ENCODE measurements at places on chromosomes 1 and 21.

DNA sequence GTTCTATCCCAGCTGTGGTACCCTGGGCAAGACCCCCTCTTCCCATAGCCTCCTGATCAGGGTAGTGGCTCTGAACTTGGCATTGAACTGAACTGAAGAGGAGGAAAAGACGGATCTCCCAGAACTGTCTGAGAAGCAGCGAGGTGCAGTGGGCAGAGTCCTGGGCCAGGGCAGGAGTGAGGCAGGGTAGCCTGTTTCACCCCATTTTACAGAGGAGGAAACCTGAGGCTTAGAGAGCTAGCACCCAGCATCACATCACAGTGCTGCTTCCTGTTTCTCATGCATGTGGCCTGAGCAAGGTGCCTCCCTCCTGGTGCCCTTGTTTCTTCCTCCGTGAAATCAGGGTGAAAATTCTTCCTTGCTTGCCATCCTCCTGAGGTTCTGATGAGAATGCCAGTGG is 17.1 kb downstream of the ZNF362 start:
- no peak for DNase-seq

- no peak for DNase-seq
Observed at GRCh38 chr1:46148318-46148717, 15.9 kb upstream of the PIK3R3 start.

DNA sequence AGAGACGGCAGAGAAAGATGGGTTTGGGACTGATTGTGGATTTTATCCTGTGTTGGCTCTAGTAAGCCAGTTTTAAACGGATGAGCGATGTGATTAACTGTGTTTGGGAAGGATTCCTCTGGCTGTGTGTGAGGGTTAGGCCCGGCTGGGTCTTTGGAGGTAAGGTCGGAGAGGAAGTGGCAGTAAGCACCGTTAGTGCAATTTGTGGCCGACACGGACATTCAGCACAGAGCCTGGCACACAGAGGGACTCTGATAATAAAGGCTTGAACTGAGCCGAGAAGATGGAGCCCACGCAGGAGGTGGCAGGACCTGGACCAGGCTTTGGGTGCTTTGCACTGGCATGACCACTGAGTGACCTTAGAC is 1.3 kb downstream of the MTFR1L start:
- DNase-seq = no peak

DNA sequence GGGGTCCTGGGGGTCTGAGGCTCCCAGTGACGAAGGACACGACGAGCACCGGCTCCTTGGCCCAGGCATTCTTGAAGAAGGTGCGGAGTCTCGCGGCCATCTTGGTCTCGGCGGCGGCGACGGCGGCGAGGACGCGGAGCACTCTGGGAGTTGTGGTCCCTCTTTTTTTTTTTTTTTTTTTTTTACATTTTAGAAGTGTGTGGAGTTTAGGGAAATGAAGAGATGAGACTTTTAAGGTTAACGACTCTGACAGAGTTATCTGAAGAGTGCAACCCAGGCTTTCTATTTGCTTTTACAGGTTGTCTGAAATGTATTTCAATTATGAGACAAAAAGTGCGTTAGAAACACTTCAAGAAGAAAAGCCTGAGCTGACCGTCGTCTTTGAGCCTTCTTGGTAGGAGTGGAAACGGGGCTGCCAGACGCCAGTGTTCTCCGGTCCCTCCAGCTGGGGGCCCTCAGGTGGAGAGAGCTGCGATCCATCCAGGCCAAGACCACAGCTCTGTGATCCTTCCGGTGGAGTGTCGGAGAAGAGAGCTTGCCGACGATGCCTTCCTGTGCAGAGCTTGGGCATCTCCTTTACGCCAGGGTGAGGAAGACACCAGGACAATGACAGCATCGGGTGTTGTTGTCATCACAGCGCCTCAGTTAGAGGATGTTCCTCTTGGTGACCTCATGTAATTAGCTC is 9.7 kb downstream of the OR2B11 start:
- DNase-seq = peak; percentile 40

DNA sequence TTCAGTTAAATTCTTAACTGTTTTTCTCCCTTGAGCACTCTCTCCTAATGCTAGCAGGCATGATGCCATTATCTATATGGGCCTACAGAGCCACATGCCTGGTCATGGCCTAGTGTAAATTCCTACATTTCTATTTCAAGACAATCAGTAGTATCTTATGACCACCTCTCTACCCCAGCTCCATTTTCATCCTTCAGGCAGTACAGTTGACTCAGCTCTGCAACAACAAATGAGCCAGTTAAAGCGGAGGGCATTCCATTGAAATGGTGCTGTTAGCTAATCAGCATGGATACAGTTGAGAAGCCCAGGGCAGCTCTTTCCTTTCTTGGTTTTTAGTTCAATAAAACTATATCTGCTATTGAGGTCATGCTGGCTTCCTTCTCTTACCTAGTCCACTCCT is 150.0 kb downstream of the PPP1R12B start:
- no peak for DNase-seq

DNA sequence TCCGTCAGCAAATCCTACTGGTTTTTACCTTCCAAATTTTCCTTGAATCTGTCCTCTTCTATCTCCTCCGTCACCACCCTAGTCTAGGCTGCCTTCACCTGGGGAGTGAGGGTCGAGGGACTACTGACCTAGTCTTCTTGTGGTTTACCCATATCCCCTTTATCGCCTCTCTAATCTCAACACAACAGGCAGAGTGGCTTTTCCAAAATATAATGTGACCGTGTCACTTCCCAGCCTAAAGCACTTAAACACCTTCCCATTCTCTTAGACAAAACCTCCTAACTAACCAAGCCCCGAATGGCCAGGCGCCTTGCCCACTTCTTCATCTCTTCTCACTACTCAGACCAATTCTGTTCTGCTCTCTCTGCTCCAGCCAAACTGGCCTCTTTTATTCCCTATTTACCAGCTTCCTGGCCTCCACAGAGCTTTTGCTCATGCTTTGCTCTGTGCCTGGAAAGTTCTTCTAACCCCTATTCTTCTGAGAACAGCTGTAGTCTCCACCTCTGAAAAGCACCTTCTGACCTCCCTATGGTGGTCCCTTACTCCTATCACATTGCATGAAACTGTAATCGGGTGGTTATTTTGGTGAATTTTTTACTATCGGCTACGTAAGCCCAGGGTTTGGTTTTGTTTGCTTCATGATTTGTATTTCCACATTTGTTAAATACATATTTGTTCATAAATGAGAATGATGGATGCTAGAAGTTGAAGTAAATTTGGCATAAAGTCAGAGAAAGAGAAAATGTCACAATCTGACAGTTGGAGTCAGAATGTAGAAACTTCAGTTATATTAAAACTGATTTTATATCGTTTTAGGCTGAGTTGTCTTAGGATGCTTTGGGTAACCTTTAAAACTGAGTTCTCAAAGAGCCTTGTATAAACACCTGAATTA is 1.2 kb upstream of the NBPF1 start:
- DNase-seq = no peak

- no peak for DNase-seq
Observed at GRCh38 chr1:115492019-115492595, 149.7 kb upstream of the VANGL1 start.

- DNase-seq = no peak
Observed at GRCh38 chr1:219988387-219988786, 57.9 kb downstream of the EPRS1 start.

DNA sequence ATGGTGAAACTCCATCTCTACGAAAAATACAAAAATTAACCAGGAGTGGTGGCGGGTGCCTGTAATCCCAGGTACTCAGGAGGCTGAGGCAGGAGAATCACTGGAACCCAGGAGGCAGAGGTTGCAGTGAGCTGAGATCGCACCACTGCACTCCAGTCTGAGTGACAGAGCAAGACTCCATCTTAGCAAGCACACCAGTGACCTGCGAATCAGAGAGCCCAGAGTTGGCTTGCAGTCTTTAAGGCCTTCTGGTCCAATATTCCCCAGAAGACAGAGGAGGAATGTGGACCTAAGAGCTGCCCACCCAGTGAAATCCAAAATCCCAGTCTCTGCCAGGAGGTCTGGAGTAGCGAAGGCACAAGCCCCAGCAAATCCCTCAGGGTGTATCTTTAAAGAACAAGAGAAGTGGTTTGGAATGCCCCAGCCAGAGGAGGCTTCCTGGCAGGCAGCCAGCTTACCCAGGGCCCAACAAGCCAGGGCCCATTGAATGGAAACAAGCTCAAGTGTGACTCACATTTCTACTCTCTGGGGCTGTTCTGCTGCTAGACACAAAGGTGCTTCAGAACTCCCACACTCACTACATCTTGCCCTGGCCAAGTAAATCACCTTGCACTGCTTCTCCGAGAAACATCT is 23.9 kb downstream of the GPR161 start:
- peak; percentile 64 for DNase-seq

DNA sequence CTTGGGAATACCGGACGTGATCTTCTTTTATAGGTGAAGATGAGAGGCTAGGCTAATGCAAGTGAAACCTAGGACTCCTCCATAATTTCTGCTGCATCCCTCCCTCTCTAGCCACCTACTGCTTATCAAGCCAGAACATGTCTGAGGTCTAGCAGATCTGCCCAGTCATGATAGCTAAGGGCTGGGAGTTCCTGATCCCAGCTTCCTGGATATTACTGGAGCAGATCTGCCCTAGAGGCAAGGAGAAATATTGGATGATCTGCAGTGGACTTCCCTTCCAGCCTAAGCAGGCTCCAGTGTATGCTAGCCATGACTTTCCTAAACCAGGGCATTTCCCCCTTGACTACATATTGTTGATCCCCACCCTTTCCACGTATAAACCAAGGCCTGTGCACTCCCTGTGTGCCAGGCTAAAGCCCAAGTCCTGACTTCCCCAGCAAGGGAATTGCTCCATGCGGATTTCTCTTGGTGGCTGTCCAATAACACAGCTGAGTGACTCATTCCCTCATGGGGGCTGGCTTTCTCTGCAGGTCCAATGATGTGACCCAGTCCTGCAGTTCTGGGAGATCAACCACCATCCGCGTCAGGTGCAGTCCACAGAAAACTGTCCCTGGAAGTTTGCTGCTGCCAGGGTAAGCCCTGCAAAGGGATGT is 15.5 kb upstream of the SARS1 start:
- no peak for DNase-seq

- DNase-seq = no peak
Observed at GRCh38 chr1:5917591-5918274, 74.5 kb downstream of the NPHP4 start.

DNA sequence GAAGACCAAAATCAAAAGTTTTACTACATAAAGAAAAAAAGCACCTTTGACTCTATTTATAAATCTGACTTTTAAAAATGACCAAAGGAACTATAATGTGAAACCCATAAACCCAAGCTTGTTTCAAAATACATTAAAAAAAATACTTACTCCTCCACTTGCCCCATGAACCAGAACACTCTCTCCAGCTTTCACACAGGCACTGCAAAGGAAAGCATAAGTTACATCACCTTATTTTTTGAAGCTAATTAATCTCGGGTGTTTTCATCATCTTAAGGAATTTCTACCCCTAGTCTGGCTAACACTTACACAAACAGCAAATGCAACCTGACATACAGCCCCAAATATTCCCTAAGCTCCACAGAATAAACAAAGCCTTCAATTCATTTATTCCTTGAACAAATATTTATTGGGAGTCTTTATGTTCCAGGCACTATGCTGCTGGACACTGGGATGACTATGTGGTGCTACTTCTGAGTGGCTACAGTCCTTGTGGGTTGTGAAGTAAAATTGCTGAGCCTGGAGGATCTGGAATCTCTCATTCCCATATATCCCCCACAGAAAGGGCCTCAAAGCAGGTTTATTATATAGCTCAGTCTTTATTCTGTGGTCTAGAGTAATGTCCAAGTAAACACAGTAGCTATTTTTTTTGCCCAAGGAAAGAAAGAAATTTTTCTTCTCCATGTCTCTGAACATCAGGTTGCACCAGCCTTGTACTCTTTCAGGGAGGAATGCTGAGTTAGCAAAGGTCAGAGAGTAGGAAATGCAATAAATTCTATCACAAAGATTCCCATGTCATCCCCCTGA is 18.2 kb downstream of the CRYZ start:
- no peak for DNase-seq

Measured in activated naive CD4-positive, alpha-beta T cell treated with anti-CD3 and anti-CD28 coated beads, Interleukin-2, amount 50 U/mL, for 16 hours (primary cell).